Mucosa of gallbladder (tissue), 1 donor: ENCODE measurements at places on chromosomes 16 and 17.

- DNase-seq: no peak
Measured at GRCh38 chr16:77457046-77457445, 22.2 kb upstream of the ADAMTS18 start.

DNA sequence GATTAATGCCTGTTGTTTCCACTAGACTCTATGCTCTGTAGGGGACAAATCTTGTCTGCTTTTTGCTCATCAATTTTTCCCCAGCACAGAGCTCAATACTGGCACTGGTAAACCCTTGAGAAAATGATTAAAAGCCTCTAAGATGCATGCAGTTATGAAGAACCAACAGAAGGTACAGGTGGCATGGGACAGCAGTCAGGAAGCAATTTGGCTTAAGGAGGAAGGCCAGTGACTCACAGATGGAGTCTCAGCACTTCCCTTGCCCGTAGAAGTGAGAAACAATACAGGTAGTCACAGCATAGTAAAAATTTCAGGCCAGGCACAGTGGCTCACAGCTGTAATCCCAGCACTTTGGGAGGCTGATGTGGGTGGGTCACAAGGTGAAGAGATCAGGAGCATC lies 504.7 kb upstream of the RBFOX1 start:
- DNase-seq: no peak

GRCh38 chr16:85675251-85675874 lies 13.4 kb downstream of the GINS2 start:
- DNase-seq: no peak

DNA sequence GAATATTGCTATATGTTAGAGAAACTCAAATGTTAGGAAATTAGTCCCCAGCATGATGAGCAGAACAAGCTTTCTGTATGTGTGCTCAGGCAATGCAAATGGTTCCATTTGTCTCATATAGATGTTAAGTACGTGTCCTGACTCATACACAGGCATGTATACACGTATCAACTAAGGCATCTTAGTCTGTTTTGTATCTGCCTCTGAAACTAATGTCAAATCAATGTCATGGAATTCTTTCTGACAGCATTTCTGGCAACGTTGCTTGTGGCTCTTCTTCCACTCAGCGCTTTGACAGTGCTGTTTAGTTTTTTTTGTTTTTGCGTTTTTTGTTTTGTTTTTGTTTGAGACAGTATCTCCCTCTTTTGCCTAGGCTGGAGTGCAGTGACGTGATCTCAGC lies 111.9 kb downstream of the CNTNAP4 start:
- DNase-seq: no peak

DNA sequence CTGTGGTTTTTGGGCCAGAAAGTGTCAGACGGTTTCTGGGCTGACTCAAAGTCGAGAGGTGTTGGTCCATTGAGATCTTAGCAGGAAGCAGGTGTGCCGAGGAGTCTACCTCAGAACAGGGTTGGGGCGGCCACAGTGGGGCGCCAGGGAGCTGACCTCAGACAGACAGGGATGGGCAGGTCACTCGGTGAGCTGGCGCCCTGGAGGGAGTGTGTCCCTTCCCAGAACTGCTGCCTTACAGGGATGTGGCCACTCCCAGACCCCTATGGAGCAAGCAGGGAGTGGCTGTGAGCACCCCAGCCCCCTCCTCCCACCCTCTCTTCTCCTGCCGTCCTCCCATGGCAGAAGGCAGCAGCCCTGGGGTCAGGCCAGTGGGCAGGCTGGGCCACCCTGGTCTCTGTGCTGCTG lies 14.0 kb upstream of the DPEP1 start:
- no peak for DNase-seq

DNA sequence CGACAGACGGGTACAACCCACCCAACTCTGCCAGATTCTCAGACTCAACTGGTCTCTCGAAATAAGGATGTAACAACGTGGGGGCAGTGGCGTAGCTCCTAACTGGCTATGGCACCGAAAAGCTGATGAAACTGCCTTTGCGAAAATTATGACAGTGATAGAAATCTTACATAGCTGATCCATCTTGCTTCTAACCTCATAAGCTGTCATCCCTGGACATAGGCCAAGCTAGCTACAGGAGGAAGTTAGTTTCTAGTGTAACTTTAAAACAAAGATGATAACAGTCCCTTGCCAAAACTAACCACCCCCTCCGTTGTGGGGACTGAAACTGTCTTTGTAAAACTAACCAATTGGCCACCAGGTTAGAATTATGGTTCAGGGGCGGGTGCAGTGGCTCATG lies 220.1 kb downstream of the SLC39A11 start:
- no peak for DNase-seq

- DNase-seq: no peak
Measured at GRCh38 chr17:59383893-59384292, 52.4 kb downstream of the YPEL2 start.

- DNase-seq: no peak
Measured at GRCh38 chr17:2500446-2500845, 11.2 kb downstream of the METTL16 start.

DNA sequence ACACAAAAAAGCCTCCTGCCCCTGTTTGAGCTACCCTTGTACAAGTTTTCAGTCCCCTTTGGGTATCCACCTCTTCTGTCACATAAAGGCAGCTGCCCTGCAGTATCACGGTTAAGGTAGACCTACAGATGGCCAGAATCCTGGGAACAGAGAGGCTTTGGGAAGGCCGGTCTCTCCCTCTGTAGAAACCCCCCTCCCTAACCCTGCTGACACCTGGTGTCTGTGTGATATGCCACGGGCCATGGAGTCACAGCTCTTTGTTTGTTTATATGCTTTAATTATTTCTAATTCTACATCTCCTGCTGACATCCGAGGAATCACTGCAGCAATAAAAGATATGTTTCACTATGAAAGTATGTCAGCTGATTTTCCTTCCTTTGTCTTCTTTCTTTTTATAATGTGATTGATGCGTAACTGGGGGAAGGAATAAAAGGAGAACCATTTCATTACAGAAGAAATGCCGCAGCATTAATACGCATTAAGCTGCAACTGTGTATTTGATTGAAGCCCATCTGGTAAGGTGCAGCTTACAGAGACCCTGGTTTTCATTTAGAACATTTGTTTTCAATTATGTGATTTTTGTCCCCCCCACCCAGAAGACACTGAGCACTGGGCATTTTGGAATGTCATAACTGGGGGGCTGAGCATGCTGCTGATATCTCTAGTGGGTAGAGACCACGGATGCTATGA lies 142.1 kb downstream of the SLC39A11 start:
- DNase-seq: no peak
